ENCODE measurements at places on chromosomes 3 and 15.
A peak's percentile ranks its signal among the peaks of the same experiment; 100 is the strongest.

- DNase-seq, result no peak
Observed at GRCh38 chr3:66066963-66067617, 28.4 kb upstream of the MAGI1 start.

GRCh38 chr3:150759319-150759718 lies 3.6 kb downstream of the SIAH2 start:
- DNase-seq, result no peak

DNA sequence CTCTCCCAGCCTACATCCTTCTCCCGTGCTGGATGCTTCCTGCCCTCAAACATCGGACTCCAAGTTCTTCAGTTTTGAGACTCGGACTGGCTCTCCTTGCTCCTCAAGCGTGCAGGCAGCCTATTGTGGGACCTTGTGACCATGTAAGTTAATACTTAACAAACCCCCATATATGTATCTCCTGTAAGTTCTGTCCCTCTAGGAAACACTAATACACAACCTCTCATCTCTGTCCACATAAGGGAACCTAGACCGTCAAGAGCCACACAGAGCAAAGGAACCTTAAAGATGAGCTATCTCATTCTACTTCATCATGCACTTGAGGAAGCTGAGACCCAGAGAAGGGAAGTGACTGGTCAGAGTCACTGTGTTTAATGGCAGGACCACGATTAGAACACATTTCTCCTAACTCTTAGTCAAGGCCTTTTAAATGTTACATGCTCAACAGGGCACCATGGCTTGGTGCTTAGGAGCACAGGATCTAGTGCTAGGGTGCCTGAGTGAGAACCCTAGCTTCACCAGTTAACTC lies 50.3 kb downstream of the NPTN start:
- DNase-seq, result no peak

DNA sequence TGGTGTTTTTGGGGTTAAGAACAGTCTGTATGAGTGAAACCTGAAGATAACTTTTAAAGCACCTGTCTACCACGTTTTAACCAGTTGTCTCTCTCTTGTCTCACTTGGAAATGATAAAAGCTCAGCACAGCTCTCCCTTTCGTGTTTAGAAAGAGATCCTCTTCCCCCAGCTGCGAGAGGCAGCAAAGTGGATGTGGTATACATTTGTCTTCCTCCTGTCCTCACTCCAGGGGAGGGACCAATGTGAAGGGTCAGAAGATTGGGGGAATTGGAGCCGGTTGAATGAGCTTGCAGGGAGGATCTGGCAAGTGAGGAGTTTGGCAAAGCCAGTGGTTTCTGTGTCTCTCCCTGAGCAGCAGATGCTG lies 14.6 kb downstream of the SMAD6 start:
- DNase-seq, result no peak

DNA sequence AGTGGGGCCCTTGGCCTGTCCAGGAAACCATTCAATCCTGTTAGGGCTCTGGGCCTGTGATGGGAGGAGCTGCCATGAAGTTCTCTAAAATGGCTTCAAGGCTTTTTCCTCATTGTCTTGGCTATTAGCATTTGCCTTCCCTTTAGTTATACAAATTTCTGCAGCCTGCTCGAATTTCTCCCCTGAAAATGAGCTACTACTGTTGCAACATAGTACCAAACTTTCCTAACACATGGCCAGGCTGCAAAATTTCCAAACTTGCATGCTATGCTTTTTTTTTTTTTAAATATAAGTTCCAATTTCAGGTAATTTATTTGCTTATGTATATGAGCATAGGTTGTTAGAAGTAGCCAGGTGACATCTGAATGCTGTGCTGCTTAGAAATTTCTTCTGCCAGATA lies 560.8 kb upstream of the TBL1XR1 start:
- no peak for DNase-seq

DNA sequence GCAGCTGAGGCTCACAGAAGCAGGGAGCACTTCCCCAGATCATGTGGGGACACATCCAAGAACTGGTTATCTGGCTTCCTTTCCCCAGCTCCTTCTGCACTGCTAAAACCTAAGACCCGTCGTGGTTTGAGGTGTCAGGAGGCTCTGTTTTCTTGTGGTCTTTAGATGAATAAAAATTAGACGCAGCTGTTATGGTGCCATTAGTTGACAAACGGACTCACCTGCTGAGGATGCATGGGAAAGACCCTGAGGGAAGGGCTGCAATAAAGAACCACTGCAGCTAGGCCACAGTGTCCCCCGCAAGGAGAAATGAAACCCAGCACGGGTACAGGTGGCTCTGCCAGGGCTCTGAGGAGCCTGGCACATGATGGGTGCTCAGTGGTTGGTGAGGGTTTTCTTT lies 99.4 kb downstream of the IQSEC1 start:
- no peak for DNase-seq

- no peak for DNase-seq
Observed at GRCh38 chr3:111333642-111334041, 208.4 kb upstream of the CD96 start.

DNA sequence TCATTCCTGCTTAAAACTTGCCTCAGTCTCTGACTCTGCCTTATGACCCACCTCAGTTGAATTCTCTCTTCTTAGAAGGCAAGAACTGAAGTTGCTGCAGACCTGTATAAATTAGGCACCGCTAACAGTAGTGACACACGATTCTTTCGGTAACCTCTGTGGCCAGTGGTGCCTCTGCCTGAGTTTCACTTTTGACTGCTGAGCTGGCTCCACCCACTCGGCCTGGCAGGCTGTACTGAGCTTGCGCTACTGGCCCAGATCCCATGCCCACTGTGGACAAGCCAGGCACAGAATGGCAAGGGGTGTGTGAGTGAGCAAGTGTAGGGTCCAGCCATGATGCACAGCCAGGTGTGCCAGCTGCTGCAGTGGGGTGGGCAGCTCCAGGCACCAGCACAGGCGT lies 19.1 kb upstream of the EIF1B start:
- no peak for DNase-seq

DNA sequence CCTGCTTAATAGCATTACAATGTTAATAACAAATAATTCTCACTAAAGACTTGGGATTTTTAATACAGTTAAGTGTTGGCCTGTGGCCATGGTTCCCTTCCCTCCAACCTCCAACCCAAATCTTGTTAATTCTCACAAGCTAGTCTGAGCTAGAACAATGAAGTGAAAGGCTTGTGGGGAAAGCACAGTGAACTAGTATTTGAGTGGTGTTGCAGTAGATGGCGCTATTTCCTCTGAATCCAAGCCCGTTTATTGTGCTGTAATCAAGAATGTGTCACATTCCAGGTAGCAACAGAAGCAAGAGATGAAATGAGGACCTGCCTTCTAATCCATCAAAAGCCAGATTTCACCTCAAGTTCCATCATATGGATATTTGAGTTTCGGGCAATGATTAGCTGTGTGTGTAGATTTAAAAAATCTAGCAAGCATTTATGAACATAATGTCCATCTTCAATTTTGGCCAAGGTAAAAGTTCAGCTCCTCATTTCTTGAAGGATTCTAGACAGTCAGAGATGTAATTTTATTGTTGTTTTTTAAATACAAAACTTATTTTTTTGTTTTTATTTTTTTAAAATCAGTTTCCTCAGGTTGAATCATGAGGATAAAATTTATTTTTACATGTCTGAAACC lies 160.7 kb downstream of the SQOR start:
- no peak for DNase-seq

- peak; percentile 37 for DNase-seq
Observed at GRCh38 chr3:33787328-33788009, 11.0 kb upstream of the PDCD6IP start.

DNA sequence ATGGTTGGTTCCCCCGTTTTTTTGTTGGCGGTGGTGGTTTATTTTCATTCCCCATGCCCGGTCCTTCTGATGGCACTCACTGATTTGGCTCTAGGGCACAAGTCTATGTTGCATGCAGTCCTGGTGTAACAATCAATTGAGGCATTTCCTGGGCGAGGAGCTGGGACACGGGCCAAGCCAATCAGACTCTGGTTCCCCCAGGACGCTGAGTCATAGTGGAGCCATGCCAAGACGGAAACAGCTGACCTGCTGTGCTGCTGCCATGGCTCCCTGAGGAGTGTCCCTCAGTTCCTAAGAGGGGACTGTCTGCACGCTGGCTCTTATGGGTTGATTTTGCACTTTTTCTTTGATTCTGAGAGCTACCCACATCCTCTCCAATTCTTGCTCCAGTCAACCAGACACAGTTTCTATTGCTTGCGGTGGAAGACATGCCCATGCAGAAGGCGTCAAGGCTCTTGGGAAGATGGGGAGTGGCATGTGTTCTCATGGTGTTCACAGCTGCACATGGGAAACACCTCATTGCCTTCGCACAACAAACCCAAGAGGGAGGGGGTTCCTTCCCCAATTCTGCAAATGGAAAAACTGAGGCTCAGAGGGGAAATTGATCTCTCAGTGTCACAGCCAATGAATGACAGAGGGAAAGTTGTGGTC lies 28.3 kb upstream of the ALDH1L1 start:
- no peak for DNase-seq

- DNase-seq, result no peak
Observed at GRCh38 chr15:88331291-88331690, 74.8 kb upstream of the NTRK3 start.

DNA sequence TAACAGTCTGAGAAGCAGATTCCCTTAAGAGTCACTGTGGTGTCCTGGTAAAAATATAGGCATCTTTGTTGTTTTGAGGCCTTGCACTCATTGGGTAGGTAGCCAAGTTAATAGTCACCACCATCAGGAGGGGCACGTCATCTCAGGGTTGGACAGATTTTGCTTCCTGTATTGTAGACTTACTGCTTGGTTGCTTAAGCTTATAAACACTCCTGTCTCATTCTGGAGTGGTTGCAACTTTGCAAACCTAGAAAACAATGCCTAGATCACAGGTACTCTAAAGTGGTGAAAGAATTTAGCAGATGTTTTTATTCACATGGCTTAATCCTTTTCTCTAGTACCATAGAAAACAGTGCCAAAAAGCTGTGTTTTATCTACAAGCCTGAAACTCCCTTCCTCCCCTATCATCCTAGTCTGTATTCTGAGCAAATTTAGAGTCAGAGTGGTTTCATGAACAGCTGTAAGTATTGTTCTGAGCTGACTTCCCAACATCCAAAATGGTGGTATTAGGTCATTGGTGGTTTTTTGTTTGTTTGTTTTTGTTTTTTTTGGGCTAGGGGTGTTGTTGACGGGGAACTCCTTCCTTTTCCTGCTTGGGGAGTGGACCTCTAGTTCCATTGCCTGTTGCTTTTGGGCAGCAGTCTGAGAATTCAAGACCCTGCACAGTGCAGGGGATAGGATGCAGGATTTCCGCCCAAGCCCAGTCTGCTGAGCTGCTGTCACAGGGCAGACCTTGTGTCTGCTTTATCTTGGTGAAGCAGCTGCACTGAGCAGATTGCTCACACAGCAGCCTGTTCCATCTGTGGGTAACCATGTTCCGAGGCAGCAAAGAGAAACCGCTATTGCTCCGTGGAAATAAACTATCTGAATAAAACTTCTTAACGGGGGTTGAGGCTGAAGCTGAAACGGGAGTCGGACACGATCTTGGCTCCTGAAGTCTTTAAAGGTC lies 202.0 kb downstream of the AKAP13 start:
- peak; percentile 43 for DNase-seq

DNA sequence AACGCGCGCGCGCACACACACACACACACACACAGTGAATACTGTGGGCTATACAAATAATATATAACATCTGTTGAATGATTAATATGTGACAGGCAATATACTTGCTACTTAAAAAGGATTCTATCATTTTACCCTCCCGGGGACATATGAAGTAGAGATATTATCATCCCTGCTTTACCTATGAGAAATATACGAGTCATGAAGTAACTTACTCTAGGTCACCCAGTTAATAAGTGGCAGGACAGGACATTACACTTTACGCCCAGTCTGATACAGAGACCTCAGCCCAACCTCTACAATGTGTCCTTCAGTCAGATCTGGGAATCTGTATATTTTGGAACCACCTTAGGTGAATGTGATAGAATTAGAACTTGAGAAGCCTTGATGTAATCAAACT lies 55.4 kb downstream of the CCDC54 start:
- DNase-seq, result no peak

- DNase-seq, result no peak
Observed at GRCh38 chr15:74655424-74655823, 39.8 kb downstream of the CLK3 start.

DNA sequence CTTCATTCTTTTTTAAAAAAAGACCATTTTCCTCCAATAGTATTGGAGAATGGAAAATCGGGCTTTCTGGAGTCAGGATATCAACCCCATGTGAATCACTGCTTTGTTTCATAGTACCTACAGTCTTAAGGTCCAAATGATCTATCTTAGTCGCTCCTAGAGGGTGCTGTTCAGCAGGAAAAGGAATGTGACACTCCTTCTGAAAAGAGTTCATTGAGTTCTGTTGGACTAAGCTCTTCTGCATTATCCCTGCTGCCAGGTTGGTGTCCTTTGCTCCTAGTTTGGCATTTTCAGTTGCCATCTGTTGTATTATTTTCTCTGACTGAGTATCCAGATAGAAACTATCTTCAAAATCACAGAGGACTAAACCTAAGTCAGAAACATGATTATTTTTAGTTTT lies 57.2 kb downstream of the POLQ start:
- DNase-seq, result no peak

GRCh38 chr15:95298729-95299128 lies 1031.8 kb upstream of the NR2F2 start:
- DNase-seq, result no peak

GRCh38 chr3:48661501-48662144 lies 1.1 kb downstream of the CELSR3 start:
- peak; percentile 48 for DNase-seq

GRCh38 chr3:161163297-161163696 lies 57.8 kb upstream of the NMD3 start:
- DNase-seq, result no peak

GRCh38 chr15:65645392-65645791 lies 23.7 kb downstream of the SLC24A1 start:
- no peak for DNase-seq

GRCh38 chr3:47716656-47717055 lies 65.0 kb downstream of the SMARCC1 start:
- no peak for DNase-seq

- DNase-seq, result no peak
Observed at GRCh38 chr15:71011503-71012155, 103.6 kb upstream of the THSD4 start.

DNA sequence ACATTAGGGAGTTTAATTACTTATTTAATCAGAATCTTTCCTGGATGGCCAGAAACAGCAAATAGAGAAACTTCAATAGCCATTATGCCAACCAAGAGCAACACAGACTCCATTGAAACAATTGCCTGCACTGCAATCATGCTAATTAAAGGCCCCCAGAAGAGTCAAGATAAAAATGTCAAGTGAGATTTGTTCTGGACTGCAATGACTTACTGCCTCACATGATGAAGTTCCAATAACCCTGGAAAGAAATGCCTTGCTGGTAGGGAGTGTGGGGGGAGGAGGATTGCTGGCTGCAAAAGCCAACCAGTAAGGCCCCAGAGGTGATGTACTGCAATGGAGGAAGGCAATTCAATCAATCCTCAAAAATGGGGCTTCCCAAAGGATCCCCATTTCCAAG lies 257.9 kb downstream of the NTRK3 start:
- no peak for DNase-seq

DNA sequence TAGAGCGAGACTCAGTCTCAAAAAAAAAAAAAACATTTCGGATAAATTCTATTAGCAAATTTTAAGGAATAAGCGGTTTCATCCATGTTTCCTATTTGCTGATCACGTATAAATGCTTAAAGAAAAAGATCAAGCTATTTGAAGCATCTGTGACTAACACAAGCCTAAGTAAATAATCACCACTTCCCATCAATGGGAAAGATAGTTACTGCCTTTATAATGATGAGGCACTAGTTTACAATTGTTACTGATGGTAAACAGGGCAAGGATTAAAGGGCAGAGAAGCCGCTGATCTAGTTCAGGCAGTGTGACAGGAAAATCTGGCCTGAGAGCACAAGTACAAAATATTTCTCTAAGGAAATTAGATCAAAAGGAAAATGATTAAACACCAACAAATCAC lies 13.7 kb downstream of the CLPX start:
- no peak for DNase-seq

All from stimulated activated CD8-positive, alpha-beta memory T cell treated with anti-CD3 and anti-CD28 coated beads, Interleukin-4, amount 100 ng/mL, for 4 hours (primary cell).